COR-L47 (cell line): ENCODE measurements at places on chromosomes 4 and X.
A peak's percentile ranks its signal among the peaks of the same experiment; 100 is the strongest.

GRCh38 chr4:967113-968104 is 6.0 kb downstream of the DGKQ start:
- no peak for DNase-seq

GRCh38 chr4:5018603-5019002 is 655 bp downstream of the CYTL1 start:
- no peak for DNase-seq

DNA sequence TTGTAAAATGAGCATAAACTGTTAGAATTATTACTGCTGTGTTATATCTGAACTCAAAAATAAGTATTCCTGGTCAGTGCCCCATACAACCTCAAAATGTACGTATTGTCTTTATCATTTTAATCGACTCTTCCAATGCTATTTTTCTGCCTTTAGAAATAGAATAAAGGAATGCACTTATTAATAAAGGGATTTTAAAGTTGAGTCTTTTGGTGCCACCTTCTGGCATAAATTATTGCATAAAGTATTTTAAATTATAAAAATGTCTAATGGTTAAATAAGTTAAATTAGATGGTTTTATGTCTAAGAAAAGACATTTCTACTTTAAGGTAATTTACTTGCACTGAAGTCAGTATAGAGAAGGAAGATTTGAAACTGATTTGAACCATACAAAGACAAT is 424.0 kb upstream of the NDST4 start:
- peak; percentile 14 for DNase-seq

DNA sequence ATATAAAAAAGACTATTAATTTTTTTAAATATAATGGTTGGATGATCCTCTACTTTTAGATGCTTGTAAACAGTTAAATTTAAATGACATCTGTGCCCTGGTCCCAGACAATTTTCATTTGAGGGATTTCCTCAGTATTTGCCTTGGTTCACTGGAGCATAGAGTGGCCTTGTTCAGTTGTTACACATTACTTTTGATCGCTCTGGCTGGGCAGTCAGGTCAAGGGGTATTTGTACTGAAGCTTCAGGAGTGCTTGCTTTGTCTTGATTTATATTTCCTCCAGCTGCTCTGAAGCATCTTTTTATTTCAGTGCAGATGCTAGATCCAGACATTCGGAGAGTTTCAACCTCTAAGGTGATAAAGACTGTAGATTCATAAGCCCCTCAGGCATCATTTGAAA is 50.0 kb downstream of the COMMD8 start:
- DNase-seq = no peak

- peak; percentile 56 for DNase-seq
These were observed 3.6 kb upstream of the LEF1 start for GRCh38 chr4:108172231-108172752.

DNA sequence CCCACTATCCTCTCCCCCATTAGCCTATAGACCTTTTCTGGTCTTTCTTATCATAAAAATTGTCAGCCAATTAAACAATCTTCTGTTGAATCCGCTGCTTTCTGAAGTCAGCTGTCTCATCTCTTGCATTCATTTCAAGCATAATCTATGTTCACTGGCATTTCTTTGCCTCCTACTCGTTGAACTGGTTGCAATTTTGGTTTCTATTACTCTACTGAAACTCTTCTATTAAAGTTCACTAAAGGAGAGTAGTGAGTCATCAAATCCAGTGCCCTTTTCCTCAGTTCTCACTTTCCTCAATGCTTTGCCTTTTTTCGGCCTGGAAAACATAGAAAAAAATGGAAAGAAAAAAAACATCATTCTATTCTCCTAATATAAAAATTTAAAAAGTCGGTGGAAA is 23.9 kb upstream of the CXCL13 start:
- no peak for DNase-seq

- DNase-seq = no peak
These were observed 162.5 kb upstream of the CASK start for GRCh38 chrX:42085836-42086235.
